ENCODE measurements at places on chromosomes 7 and 10. TPM values are rescaled to one million over a fixed set of nuclear protein-coding genes. Genes with fewer than 3 reads are reported as not detected.

AKR1C4 gene
- 0.18 TPM for total RNA-seq

CALML3 gene
- not detected for total RNA-seq

KCP gene
- 0.17 TPM for total RNA-seq

WNT8B gene
- total RNA-seq, result 0.07 TPM

PRKCQ gene
- 4.2 TPM for total RNA-seq

DPYSL4 gene
- total RNA-seq, result 16.6 TPM

TMEM176A gene
- not detected for total RNA-seq

SPDYE6 gene
- total RNA-seq, result not detected

GNAT3 gene
- not detected for total RNA-seq

PAXIP1 gene
- 16.8 TPM for total RNA-seq

GPR22 gene
- total RNA-seq, result not detected

CCL24 gene
- not detected for total RNA-seq
